ENCODE measurements at places on chromosomes 16 and 17.

- no peak for DNase-seq
Observed at GRCh38 chr17:41784207-41784744, 2.2 kb downstream of the JUP start.

- DNase-seq: no peak
Observed at GRCh38 chr16:9054460-9054859, 37.0 kb upstream of the HAPSTR1 start.

DNA sequence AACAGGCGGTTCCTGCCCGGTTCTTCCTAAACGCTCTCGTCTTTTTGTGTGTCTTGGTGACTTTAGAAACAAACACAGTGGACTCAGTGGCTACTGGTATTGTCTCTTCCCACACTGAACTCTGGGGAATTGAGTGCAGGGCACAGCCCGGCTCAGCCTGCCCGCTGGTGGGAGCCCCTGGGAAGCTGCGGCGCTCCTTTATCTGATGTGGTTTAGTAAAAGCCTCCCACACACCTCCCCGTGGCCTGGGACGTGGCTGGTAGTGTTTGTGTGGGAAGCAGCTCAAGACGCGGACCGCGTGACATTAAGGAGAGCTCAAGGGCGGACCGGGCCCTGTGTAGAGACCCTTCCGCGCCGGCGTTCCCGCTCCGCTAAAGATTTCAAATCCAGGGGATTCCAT, 55.4 kb upstream of the PVALEF start:
- DNase-seq: no peak

GRCh38 chr16:8943001-8943763, 20.5 kb downstream of the USP7 start:
- no peak for DNase-seq

GRCh38 chr16:85753559-85753958, 2.7 kb upstream of the C16orf74 start:
- no peak for DNase-seq

- no peak for DNase-seq
Observed at GRCh38 chr16:88896238-88897070, 30.0 kb upstream of the PABPN1L start.

GRCh38 chr17:71224824-71225575, 895.8 kb upstream of the SOX9 start:
- no peak for DNase-seq

- DNase-seq: no peak
Observed at GRCh38 chr17:33980193-33980592, 274.9 kb upstream of the CCL2 start.

DNA sequence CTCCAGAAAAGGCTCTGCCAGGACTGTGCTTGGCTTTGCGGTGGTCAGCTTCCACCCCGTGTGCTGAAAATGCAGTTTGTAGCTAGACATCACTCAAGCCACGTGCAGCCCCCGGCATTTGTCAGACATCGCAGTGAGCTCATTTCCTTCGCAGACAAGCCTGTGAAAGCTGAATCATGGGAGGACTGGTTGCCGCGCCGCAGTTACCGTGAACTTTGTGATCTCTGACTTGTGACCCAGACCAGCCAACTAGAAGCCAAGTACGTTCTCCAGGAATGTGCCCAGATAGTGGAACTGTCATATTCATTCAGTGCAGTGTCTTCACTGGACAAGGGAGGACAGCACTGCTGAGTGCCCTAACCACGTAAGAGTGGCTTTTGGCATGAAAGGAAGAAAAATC, 58.1 kb downstream of the NDE1 start:
- DNase-seq: no peak

DNA sequence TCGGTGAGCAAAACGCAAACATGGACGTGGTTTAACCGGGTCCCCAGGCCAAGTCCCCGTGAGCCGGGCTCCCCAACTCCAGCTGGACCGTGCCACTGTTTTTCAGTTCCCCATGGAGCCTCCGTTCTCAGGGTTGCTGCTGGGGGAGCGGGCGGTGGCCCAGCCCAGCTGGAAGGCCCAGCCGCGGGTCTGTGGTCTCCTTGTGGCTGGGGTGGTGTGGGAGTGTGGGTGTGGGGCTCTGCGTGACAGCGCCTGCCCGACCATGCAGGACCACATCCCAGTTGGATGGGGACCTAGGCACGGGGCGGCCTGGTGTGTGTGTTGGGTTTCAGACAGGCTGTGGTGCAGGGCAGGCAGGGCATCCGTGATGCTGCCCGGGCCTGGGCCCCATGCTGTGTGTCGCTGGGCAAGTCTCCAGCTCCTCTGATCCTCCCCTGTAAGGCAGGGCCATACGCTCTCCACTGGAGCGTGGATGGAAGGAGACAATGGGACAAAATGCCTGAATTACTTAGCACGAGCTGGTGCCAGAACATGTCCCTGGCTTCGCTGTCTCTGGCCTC, 40.3 kb downstream of the COX4I1 start:
- no peak for DNase-seq

GRCh38 chr16:87657621-87658192, 55.4 kb downstream of the JPH3 start:
- DNase-seq: no peak

DNA sequence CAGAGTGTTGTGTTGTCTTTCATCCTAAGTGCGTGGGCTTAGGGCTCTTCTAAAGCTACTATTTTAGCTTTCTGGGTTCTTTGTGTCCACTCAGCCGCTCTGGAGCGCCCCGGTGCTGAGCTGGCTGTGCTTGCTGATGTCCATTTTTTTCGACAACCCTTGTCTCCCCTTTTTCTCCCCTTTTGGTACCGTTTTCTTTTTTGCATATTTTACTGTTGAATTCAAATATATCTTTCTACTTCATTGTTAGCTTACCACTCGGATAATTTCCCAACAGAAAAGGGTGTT, 1.2 kb downstream of the SRRM2 start:
- DNase-seq: no peak

GRCh38 chr17:49926886-49927285, 42.1 kb upstream of the DLX4 start:
- no peak for DNase-seq

DNA sequence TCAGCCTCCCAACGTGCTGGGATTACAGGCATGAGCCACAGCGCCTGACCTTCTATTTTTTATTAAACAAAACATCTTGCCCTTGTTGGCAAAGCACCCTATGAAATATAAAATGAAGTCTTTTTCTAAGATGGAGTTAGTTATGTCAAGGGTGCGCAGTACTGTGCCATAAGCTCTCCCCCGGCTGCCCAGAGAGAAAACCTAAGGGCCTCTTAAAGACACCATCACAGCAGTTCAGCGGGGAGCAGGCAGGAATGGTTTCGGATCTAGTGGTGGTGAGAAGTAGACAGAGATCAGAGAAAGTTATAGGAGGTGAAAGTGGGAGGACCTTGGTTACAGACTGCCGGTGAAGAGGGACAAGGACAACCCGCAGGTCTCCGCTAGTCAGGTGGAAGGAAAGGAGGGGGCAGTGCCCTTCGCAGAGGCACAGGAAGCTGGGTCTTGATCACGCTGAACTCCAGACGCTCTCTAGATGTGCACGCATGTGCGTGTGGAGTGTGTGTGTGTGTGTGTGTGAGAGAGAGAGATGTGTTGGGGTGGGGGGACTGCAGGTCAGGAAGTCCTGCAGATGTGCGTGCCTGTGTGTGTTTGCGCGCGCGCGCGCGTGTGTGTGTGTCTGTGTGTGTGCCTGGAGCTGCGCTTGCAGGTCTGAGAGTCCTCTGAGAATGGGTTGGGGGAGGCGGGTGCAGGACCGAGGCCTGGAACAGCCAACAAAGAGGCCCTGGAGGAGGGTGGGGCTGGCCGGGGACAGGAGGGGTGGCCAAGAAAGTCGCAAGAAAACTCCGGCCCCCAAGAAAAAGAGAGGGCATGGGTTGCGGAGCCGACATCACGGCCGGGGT, 748 bp upstream of the CMTM3 start:
- no peak for DNase-seq

DNA sequence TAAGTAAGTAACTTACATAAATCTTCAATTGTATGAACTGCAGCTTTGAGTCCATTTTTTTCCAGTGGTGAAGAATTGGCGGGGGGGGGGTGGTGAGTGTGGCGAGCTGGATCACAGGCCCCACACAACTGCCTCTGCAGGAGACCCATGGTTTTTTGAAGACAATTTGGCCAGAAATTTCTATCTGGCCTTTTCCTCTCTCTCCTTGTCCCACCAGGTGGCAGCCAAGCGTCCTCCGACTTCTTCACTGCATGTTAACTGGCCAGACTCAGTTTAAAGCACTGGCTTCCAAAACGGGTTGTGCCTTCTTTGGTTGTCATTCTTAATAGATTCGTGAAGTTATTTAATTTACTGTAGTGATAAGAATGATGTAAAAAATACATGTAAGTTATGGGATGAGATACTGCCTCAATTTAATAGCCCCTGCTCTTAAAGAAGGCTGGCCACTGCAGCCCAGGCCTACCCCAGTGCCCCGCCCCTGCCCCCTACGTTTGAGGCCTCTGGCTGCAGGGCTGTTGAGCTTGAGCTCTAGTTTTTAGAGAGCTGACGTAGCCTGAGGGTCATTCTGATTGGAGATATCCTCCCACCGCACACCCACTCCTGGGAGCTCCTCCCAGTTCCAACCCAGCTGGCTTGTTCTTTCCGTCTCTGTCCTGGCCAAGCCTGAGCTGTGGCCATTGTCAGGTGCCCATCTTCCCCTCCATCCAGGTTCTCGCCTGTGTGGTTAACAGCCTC, 36.4 kb downstream of the AKAP1 start:
- no peak for DNase-seq

- no peak for DNase-seq
Observed at GRCh38 chr17:82080048-82080788, 14.6 kb upstream of the DUS1L start.

DNA sequence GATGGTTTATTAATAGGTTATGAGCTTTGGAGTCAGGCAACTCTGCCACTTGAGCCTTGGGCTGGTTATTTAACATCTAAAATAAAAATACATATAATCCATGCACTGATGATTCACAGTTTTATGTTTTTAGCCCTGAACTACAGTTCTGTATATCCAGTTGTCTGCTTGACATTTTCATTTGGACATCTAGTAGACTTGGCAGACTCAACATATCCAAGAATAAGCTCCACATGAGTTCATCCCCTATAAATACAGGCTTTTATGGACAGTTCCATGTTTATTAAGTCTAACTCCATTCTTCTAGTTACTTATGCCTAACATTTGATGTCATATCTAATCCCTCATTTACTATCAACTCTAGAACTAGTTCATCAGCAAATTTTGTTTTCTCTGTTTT, 174.2 kb downstream of the KIF2B start:
- DNase-seq: no peak

DNA sequence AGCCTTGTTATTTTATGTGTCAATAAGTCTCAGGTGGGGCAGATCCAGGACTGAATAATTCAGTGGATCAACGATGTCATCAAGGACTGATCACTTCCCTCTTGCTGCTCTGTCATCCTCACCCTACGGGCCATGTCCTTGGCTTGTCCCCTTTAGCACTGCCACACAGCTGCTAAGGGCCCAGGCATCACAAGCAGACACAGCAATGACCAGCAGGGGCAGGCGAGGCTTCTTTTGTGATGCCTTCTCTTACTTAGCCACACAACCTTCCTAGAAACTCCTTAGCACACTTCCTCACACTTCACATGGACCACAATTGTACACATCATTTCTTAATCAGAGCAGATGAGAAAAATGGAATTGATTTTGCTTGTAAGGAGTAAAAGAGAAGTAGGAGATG, 356.3 kb upstream of the SOX9 start:
- DNase-seq: no peak

DNA sequence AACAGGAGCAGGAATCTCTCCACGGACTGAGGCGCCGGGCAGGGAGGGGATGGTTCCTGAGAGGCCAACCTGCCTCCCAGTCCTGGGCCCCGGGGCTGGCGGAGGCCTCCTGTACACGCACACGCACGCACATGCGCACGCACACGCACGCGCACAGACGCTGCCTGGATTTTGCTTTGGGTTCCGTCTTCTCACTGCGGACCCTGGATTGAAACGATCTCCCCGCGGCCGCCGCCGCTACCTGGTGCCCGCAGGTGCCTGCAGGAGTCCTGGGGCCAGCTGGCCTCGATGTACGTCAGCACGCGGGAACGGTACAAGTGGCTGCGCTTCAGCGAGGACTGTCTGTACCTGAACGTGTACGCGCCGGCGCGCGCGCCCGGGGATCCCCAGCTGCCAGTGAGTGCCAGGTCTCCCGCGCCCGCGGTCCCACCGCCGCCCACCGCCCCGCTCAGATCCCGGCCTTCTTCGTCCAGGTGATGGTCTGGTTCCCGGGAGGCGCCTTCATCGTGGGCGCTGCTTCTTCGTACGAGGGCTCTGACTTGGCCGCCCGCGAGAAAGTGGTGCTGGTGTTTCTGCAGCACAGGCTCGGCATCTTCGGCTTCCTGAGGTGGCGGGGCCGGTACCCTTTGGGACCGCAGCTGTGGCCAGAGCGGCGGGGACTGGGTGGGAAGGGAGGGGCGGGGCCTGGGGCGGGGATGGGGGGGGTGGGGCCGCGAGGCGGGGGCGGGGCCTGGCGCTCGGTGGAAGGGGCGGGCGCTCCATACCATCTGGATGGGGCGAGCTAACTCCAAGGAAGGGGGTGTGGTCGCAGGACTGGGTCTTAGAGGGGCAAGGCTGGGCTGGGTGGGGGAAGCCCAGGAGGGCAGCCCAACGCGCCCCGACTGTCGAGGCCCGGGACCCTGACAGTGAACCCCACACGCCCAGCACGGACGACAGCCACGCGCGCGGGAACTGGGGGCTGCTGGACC, 12.3 kb downstream of the CES4A start:
- no peak for DNase-seq

DNA sequence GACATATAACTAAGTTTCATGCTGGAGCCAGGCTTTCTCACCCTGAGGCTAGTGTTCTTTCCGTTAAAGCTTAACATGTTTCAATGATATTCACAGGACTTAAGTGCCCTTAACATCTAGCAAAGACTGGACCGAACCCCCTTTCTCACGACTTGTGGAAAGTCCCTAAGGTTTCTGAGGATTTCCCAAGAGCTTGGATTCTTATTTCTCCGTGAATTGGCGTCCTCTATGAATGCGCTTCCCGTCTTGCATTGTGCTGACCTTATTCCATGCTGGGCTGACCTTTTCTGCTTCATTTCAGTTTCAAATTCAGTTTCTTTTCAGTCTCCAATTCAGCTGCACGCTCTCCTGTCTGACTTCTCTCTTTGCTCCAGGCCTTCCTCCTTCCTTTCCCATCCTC, 206.4 kb downstream of the HS3ST3A1 start:
- DNase-seq: no peak

DNA sequence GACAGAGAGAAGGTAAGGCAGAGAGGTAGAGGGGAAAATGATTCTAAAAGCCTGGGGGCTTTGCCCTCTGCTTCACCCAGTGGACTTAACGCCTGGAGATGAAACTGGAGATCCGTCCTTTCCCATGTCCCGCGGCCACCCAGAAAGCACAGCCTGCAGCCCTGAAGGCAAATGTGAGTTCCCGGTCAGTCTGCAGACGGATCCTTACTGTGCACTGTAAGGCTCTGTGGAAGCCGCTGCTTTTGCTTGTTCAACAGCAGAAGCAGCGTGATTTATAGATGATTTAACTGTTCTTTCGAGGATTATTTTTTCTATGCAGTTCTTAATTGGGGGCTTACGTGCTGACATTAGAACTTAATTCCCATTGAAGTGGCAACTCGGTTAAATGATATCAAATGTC, 290.4 kb downstream of the FOXL1 start:
- DNase-seq: no peak

- no peak for DNase-seq
Observed at GRCh38 chr17:82246365-82247181, 17.7 kb downstream of the SLC16A3 start.

- no peak for DNase-seq
Observed at GRCh38 chr16:82830944-82831343, 204.2 kb downstream of the CDH13 start.

- DNase-seq: no peak
Observed at GRCh38 chr17:74452033-74452840, 14.2 kb upstream of the CD300A start.

Measured in GM18507 (cell line).